ENCODE measurements at places on chromosomes 1 and 21.
A peak's percentile ranks its signal among the peaks of the same experiment; 100 is the strongest.

DNA sequence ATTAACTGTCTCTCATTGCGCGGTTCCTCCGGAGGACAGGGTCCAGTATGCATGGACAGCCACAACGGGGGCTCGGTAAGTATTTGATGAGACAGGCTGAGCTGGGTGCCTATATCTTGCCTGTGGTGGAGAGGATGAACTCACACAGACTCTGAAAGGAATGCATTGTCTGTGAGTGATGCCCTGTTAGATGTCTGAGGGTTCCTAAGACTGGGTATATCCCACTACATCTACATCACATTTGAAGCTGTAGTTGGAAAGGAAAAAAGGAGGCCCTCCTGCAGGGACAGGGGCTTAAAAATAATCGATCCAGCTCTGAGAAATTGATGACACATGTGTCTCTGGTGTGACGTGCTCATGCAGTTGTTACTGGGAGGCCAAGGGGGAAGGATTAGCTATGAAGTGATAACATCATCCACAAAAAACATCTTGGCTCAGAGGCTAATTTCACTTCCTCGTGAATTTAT, 1.9 kb downstream of the ADARB1 start:
- DNase-seq: no peak

DNA sequence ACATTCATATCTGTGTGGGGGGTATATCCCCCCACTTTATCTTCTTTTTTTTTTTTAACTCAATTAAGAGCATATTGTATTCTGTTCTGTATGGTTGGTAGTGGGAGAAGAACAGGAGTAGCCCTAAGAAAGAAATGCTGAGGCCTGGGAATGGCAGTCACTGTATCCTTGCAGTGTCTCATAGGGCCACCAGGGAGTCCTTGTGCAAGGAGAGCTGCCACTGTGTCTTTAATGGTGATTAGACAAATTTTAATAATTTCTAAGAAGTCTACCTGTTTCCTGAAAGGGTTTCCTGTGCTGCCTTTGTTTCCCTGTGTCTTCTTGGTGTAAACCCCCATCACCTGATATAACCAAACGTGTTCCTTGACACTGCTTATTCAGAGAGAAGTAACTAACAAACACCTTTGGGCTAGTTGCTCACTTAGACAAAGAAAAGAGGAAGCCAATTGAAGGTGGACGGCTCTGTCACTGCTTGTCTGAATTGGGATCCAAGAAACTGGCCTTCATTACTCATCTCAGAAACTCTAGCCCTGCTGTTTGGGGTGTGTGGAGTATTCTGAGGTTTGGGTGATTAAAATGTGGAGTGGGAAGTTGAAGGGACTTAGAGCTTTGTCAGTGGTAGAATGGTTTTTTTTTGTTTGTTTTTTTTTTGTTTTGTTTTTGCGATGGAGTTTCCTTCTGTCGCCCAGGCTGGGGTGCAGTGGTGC, 15.2 kb downstream of the GIPC2 start:
- no peak for DNase-seq

- no peak for DNase-seq
Observed at GRCh38 chr21:15095326-15095725, 30.5 kb upstream of the NRIP1 start.

DNA sequence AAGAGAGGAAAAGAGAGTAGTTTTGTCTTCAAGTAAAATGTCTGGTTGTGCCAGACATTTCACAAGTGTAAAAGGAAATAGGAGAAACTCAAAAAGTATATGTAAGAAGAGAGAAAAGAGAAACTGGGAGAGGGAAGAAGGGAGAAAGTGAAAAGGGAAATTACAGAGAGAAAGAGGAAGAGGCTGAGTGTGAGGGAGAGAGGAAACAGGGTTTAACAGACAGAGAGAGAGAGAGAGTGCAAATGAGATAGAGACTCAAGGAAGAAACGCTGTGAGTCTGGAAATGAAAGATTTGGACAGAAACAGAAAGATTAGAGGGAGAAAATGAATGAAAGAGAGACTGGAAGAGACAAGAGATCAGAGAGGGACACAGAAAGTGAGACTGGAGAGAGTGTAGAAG, 806.2 kb downstream of the PLA2G4A start:
- DNase-seq: no peak

DNA sequence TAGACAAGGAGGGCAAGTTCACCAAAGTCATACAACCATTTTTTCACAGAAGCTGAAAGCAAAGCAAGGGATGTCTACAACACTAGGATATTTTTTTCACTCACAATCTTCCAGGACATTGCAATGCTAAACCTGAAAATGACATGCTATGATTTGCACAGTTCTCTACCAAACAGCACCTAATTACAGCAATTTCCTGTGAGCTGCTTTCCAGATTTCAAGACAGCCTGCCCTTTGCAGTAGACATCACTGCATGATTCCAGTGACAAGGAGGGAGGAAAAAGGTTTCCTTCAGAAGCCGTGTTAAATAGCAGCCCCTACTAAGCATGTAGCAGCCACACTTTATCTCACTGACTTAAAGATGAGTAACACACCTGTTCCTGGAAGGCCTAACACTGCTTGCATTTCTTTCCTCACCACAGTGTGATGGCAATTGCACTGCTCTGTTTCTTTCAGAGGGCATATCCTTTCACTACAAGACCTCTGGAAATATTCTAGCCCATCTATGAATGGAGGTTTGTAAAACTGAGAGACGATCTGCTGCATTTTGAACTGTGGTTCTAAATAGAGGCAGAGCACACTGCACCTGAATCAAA, 97.1 kb downstream of the DUSP10 start:
- DNase-seq: no peak

DNA sequence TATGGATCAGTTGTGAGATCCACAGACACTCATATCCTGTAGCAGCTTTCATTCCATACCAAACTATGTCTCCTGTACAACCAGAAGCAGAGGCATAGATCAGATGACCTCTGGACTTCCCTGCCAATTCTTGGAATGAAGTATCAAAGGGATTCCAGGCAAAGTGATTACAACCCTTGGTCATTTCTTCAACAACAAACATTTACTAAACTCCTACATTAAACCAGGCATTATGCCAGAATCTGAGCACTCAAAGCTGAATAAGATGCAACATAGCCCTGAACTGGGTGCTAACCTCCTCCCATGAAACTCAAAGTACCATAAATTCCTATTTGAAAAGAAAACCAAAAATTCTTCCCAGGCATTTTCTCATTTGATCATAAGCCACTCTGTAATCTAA, 121.2 kb upstream of the SGIP1 start:
- DNase-seq: no peak

GRCh38 chr1:84089867-84090266, 54.2 kb upstream of the PRKACB start:
- DNase-seq: no peak

DNA sequence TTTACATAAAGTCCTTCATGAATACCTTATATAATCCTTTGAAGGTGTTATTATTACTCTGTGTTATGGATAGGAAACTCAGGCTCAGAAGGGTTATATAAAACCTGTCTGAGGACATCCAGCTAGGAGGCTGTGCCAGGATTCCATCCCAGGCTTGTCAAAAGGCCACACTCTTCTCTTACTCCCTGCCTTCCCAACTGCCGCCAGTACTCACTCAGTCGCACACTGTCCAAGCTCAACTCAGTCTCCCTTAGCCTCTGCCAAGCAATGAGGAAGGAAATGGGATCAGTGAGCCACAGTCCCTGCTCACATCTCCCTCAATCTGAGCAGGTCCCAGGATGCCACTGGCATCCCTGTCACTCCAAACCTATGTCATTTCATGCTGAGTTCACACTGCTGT, 94.4 kb downstream of the NAV1 start:
- no peak for DNase-seq

GRCh38 chr1:28232558-28233263, at the start of gene DNAJC8:
Gene DNAJC8 (minus strand): TSS chr1:28233029. CDS start chr1:28232998, 31 bp downstream.
- DNase-seq: peak; percentile 96

- no peak for DNase-seq
Observed at GRCh38 chr1:104648269-104648691, 898.6 kb downstream of the AMY1C start.

GRCh38 chr1:12556368-12556930, 61.6 kb downstream of the DHRS3 start:
- no peak for DNase-seq

GRCh38 chr1:197781968-197782721, 6.9 kb upstream of the DENND1B start:
- no peak for DNase-seq

GRCh38 chr1:54695221-54695620, 20.4 kb upstream of the TTC4 start:
- DNase-seq: no peak

- no peak for DNase-seq
Observed at GRCh38 chr1:235002706-235003300, 125.8 kb downstream of the TOMM20 start.

- no peak for DNase-seq
Observed at GRCh38 chr1:219461981-219462400, 150.9 kb downstream of the ZC3H11B start.

DNA sequence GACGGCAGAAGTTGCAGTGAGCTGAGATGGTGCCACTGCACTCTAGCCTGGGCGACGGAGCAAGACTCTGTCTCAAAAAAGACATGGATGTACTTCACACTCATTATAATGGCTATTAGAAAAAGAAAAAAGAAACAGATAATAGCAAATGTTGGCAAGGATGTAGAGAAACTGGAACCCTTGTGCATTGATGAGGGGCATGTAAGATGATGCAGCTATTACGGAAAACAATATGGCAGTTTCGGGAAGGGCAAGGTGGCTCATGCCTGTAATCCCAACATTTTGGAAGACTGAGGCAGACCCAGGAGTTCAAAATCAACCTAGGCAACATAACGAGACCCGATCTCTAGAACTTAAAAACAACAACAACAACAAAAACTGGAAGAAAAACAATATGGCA, 22.3 kb downstream of the TRIT1 start:
- no peak for DNase-seq

GRCh38 chr1:234839663-234840062, 229.7 kb upstream of the IRF2BP2 start:
- no peak for DNase-seq

GRCh38 chr1:67888216-67889106, 55.2 kb upstream of the GNG12 start:
- no peak for DNase-seq

DNA sequence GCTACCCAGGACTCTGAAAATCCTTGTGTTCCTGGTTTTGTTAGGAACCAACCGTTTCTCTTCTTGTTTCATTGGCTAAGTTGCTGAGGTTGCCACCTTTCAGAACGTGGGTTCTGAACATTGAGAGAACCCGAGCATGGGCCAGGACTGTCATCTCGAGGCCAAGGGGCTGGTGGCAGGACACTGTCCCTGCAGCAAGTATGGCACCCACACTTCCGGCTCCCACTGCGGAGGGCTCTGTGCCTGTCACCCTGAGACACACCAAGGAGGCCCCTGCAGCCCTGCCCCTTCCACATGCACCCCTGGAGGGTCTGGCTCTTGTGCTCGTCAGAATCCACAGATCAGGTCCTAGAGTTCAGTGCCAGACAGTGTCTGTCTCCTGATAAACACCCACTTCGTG, 39.1 kb upstream of the LRRC3 start:
- DNase-seq: no peak

GRCh38 chr1:103145449-103145848, 37.1 kb upstream of the COL11A1 start:
- no peak for DNase-seq

- no peak for DNase-seq
Observed at GRCh38 chr1:217369996-217370551, 260.8 kb downstream of the GPATCH2 start.

- DNase-seq: no peak
Observed at GRCh38 chr1:44964396-44964795, 22.0 kb downstream of the EIF2B3 start.

DNA sequence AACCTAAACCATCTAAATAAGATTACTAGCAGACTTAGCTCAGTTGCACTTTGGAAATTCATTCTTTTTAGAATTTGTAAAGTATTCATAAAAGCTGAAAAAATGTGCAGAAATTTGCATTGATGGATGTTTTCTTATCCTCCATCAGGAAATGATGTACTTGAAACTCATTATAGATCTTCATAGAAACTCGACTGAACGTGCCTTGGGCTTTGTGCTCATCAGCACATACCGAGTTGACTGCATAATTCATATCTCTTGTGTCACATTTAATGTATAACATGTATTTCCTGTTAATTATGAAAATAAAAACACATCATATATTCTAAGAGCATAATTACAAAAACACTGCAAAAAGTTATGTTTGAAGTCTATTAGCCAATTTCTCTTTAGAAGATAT, 290.9 kb upstream of the NR5A2 start:
- no peak for DNase-seq

DNA sequence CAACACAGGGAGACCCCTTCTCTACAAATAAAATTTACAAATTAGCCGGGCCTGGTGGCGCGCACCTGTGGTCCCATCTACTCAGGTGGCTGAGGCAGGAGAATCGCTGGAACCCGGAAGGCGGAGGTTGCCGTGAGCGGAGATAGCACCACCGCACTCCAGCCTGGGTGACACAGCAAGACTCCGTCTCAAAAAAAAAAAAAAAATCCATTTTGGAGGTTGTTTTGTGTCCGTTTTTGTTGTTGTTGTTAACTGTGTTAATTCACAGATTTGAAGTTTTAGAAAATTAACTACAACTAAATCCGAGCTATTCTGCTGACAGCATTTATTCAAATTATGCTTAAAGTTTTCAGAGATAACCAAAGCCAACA, 618 bp downstream of the CLCC1 start:
- DNase-seq: no peak

- no peak for DNase-seq
Observed at GRCh38 chr1:161367684-161368400, at the start of gene CFAP126. Gene CFAP126 (minus strand): TSS chr1:161367876. CDS start chr1:161367868, 8 bp downstream.

- DNase-seq: no peak
Observed at GRCh38 chr1:18182398-18183160, 75.0 kb downstream of the IGSF21 start.

DNA sequence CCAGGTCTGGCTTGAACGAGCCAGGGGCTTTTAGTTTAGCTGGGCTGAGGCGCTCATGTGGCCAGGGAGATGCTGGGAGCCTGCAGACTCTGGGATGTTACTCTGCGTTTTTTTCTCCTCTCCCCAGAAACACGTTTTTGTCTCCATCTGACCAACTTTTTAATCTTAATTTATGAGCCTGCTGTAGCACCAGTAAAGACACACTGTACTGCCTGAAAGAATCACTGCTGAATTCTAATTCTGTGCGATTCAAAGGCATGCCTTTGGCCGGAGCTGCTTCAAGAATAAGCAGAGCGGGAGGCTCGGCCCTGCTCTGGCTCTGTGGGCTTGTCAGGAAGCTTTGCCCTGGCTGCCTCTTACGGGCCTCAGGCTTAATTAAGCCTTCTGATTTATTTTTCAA, 129.5 kb downstream of the CAMTA1 start:
- no peak for DNase-seq
